Stimulated activated CD4-positive, alpha-beta T cell treated with anti-CD3 and anti-CD28 coated beads, Interleukin-4, amount 100 ng/mL, for 24 hours (primary cell): ENCODE measurements at places on chromosomes 7 and 10.

DNA sequence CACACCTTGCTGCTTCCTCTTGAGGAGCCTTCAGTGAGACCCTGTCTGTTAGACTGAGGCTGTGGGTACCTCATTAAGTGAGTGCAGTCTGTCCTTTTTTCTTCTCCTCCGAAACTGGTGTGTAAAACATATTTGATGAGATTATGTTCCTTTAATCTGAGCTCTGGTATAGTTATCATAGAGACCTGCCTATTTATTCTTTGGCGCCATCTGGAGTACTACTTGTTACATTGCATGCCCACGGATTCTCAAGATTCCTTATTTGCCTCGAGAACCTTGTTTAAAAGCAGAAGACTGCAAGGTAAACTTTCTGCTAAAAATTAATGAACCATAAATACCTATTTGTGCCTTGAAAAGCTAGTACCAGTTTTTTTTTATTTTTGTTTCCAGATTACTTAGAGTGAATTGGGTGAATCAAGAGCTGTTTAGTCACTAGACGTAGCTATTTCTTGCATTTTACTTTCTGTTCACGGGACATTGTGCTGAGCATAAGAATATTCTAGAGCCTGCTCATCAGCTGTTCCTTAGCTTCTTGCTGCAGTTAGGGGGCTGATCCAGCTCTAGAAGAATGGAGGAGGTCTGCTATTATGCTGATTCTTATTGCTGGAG, 16.9 kb upstream of the STMP1 start:
- DNase-seq, result no peak

DNA sequence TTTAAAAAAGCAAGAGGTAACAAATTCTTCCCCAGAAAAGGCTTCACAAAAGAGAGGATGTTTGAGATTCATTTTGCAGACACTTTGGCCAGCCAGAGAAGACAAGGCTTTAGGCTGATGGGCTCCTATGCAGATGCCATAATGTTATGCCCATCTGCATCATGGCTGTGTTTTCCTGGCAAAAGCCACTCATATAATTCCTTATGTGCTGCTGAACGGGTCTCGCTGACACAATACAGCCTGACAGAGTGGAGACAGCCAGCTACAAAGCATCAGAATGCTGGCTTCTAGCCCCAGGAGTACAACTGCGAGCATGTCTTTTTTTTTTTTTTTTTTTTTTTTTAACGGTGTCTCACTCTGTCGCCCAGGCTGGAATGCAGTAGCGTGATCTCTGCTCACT, 1157.4 kb upstream of the AUTS2 start:
- DNase-seq, result no peak

DNA sequence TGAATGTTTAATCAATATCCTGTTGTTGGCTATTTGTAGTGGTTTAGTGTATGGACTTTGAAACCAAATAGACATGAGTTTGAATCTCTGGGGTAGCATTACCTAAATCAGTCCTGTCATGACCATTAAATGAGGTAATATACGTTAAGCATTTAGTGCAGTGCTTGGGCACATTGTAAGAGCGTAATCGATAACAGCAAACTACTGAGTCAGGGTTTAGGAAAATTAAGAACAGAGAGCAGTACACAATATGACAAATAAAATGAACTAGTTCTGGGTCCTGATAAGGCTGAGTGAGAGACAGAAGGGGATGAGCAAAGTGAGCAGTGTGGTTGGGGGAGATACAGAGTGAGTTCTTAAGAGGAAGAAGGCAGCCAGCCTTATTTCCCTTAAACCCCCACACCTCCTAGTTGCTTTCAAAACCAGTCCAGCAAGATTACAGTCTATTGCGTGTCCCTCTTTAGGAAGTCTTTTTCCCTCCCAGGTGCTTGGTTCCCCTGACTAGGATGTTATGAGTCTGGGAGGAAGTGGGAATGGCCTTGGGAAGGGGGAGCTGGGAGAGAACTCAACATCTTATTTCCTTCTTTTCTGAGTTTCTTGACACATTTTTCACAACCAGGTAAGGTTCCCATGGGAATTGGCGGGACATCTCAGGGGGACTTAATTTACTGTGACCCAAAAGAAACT, 171.0 kb downstream of the SND1 start:
- DNase-seq, result no peak

GRCh38 chr10:110138197-110138812, 69.1 kb upstream of the MXI1 start:
- no peak for DNase-seq

DNA sequence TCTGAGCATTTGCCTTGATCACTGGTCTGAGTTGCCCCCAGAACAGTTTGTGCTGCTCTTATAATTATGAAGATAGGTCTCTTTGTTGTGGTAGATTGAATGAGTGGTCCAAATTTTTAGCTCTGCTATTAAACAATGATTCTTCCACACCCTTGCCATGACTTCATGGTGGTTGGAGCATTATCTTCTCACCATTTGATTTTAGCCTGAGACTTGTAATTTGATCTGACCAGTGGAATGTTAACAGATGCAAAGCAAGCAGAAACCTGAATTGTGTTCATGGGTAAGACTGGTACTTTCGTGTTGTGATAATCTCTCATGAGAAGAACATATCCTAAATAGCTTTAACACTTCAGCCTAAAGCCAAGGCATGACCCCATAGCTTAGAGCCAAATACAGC, 139.1 kb downstream of the TFPI2 start:
- DNase-seq, result no peak

DNA sequence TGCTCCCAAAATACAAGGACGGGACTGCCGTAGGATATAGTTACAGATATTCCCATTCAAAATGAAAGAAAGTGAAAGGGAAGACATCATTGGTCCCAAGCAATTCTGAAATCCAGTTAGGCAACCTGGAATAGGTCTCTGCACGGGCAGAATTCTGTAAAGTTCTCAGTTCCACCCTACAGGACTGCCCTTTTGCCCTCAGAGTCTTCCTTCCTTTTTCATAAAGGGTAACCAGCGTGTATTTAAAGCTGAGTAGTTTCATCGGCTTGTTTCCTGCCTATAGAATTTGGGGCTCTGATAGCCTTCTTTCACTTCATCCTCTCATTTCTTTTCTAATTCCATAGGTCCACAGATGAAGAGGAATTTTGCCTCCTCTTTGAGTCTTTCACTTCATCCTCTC, 20.0 kb downstream of the COPG2 start:
- no peak for DNase-seq
